ENCODE measurements at places on chromosomes 4 and X.

DNA sequence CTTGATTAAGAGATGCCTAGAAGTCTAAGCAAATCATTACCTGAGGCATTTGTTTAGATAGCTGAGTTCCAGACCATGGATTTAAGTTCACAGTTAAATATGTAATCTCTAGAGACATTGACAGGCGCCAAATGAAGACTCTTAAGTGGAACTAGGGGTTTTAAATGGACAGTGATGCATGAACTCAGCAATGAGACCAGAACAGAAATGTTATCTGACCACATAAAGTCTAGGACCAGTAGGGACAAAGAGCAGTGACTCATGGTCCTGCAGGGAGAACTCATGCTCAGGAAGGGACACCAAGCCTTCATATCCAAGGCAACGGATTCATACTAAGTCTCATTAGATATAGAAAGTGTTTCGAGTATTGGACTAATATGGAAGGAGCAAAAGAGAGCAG is 152.3 kb downstream of the PPARGC1A start:
- DNase-seq = no peak

DNA sequence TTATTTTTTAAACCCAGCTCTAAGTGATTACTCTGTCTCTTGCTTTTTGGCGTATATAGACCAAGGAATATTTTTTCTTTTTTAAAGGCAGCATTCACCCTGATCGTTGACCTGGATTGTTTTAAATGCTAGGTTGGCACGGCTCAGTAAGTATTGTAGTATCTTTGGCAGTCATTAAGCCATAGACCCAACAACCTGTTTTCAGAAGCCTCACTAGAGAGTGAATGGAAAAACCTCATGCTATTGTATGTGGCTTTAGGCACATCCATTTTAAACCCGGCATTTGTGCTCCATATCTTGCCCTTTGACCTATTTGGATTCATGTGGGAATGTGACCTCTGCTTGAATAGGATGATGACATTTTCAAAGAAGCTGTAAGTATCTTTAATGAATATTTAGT is 183.9 kb downstream of the SNCA start:
- no peak for DNase-seq

DNA sequence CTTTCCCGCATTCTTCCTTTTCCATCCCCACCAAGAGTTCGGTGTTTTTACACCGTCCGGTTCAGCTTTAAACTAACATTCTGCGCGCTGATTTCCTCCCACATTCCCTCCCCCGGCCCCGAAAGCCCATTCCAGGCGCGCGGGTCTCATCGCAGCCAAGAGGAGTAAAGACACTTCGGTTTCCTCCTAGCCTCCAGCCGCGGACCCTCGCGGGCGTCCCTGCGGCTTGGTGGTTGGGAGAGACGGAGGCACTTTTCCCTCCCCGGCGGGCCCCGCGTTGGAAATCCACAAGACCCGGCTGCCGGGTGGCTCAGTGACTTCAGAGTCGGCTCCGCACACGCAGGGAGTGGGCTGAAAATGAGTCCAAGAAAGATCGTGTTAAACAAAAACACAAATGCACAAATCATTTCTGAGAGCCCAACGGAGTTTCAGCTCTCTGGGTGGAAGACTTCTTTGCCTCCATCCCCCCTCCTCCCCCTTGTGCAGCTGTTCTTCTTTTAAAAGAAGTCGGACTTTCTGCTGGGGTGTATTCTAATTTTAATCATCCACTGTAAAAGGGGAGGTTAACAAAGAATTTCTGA is 2.0 kb upstream of the ARX start:
- no peak for DNase-seq

GRCh38 chrX:124518885-124519284 is 172.5 kb downstream of the SH2D1A start:
- DNase-seq = no peak

GRCh38 chrX:3712051-3712869 is 1.2 kb downstream of the PRKX start:
- DNase-seq = peak; percentile 56

DNA sequence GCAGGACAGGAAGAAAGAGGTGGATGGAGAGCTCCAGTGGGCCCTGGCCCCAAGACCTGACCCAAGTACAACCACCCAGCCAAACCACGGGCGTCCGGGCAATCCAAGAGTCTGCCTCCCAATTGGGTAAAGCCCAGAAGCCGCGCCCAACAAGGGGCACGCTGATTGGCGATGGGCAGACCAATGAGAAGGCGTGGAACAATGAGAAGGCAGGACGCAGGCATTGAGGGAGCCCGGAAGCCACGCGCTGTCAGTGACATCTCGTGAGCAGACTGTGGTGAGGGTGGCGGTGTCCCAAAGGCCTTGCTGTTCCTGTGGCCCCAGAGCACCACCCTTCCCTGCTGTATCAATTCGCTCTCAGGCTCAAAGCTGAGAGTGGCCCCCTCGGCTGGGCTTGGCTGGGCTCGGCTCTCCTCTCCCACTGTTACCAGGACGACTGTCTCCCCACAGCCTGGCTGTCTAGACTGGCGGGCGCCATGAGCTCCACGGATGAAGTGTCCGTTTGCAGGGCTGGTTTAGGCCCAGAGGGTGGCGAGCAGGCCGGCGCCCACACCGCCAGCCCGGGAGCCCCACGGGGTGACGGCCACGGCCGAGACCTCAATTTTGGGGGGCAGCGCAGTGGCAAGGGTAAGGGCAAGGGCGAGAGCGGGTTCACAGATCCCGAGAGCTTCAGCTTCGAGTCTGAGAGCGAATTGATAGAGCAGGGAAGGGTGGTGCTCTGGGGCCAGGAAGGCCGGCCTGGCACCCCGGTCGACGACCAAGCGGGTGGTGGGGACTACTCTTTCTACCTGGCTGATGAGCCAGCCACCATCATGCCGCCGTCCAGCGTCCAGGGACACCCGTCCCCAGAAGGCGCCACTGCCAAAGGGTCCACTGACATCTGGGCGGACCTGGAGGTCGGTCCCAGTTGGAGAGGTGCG is at the start of gene LOC101059915:
Gene LOC101059915 (plus strand): TSS at position 219 of the 920 bp plus-strand sequence.
- no peak for DNase-seq

GRCh38 chr4:39698424-39699009 is 581 bp downstream of the UBE2K start:
- DNase-seq = peak; percentile 75

DNA sequence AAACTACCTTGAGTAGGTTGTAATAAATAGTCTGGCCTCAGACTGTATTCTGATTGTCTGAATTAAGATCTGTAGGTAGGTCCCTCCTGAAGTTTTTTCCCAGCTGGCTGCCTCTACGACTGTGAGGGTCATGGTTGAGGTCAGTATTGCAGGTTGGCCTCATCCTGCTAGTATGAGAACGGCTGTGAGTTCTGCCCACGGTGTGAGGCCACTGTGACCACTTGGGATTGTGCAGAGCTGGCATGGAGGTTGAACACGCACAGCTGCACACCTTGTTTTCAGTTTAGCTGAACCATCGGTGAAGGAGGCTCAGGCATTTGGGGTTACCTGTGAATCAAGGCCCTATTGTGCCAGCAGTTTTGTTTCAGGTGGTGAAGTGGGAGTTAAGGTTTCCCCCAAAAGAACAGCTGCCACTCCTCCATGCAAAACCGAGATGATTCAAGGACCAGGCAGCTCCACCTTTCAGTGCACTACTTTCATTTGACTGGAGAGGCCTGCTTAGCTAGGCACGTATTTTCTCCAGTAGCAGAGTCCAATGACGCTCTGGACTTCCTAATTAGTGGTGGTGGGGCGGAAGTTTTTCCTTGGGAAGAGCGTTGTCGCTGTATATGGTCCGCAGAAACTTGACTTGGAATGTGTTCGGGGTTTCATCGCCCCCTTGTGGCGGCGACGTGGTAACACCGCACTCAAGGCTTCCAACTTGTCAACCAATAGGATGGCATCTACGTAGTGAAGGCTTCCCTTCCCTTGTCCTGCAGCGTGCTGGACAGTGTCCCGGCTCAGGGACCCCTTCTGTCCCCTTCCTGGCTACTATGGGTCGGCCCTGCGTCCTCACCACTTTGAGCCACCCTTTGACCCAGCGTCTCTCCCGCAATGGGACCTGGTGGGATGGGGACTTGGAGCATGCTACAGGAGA is 13.8 kb downstream of the CMC4 start:
- DNase-seq = peak; percentile 45

DNA sequence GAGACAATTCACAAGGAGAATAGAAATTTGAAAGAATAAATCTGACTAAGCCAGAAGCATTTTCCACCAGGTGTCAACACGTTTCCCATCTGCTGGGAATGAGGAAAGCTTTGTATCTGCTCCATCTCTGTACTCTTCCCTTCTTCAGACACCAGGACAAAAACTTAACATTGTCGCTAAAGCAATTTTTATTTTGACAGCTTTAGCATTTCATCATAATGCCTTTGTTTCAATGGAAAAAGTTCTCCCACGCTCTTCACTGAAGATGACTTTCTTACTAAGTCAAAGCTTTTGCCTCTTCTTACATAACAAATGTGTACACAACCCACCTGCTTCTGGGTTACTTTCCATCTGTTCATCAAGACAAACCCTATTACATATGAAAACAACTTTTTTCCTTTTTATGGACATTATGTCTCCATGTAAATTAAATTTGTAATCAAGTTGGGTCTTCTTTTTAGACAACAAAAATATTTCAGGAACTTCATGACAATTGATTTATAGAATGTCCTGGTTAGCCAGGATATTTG is 141.7 kb upstream of the GUCY1A1 start:
- no peak for DNase-seq

DNA sequence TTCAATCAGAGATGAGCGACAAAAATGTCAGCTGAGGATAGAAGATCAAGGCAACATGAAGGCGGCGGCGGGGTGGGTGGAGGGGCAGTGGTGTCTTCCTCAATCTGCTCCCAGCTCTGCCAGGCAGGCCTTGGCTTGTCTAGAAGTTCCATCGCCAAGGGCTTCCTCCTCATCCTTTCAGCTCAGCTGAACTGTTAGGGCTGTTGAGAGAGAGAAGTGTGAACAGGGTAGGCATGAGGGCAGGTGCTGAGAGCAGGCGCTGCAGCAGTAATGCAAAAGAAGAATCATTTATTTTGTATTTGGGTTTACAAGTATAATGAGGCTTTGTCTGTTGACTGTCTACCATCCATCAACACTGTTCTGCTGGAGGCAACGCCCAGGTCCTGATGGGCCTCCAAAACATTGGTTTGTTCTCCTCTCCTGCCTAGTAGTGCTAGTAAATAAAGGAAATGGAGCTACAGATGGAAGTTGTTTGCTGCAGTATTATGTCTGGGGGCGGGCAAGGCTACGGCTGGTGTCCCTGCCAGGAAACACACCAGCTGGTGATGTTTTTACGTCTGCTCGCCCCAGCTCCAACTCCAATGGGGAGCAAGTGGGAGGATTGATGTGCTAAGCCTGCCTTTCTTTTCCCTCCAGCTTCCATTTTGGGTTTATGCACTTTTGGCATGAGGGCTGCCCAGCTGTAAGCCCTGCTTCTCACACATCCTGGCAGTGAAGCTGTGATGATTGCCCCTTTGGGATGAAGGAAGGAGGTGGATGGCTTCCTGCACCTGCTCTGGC is 139.4 kb upstream of the BOD1L1 start:
- DNase-seq = no peak

DNA sequence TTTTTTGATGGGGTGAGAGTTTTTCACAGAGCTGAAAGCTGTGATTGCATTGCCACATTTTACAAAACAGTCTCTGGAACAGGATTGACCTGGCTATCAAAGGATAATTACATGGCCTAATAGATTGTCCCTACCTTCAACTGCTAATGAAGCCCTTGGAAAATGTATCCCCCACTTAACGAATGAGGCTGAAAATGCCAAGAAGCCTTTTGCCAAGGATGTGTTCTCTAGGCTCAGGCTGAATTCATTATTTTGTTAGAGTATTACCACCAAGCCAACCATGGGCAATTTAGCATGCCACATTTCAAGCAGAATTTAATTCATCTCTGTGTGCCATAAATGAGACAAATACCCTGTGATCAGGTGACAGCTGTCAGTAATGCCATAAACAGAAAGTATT is 35.5 kb downstream of the SHROOM3 start:
- DNase-seq = no peak

- no peak for DNase-seq
These were observed 199.0 kb upstream of the LNX1 start for GRCh38 chr4:53790286-53790685.

- no peak for DNase-seq
These were observed 121.0 kb upstream of the TEX13D start for GRCh38 chrX:124211312-124211942.

- DNase-seq = peak; percentile 52
These were observed 165.3 kb downstream of the BTC start for GRCh38 chr4:74628852-74629620.

DNA sequence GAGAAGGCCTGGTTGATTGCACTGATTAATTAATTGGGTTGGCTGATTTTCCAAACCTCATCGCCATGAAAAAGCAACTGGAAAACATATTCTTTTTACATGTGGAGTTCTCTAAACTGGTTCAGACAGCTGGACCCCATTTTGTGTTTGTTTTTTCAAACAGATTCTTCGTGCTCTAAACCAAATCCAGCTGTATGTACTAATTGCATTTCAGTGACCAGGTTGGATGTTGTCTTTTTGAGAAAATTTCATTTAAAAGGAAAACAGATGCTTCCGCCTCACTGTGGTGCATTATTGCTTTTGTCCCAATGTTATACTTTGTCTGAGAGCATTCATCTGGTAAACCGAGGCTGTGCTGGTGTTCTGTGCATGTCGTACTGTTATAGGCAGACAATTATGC is 67.8 kb upstream of the LNX1 start:
- no peak for DNase-seq

GRCh38 chr4:160810941-160811340 is 1352.9 kb downstream of the FSTL5 start:
- DNase-seq = no peak

DNA sequence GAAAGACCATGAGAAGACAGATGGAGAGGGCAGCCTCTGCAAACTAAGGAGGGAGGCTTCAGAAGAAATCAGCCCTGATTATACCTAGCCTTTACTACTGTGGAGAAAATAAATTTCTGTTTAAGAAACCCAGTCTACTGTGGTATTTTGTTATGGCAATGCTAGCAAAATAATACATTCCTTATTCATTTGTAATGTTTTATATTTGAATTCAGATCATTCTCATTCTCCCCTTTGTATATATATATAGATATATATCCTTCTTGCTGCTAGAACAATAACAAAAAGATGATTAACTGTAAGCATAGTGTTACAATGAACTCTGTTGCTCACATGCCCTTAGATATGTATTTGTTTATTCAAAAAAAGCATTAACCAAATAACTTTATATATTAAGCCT is 22.5 kb downstream of the DMD start:
- DNase-seq = no peak

DNA sequence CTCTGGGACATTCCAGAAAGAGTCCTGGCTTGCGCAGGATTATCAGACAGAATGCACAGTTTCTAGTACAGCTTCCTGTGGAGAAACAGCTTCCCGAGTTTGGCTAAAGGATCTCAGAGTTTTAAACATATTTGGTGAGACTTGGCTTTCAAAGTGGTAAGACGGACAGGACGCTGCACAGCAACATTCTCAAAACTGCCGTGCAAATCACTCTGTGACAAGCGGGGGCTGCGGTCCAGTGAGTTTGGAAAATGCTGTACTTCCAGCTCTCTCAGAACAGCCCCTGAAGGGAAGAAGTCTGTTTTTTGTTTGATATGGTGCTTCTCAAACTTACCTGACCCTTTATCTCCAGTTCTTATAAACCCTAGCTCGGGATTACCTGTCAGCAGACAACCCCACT is 18.1 kb downstream of the LGI2 start:
- no peak for DNase-seq

All from Peyer's patch (tissue), 4 donors.